AG09309 (cell line): ENCODE measurements at places on chromosomes 16 and 17.

DNA sequence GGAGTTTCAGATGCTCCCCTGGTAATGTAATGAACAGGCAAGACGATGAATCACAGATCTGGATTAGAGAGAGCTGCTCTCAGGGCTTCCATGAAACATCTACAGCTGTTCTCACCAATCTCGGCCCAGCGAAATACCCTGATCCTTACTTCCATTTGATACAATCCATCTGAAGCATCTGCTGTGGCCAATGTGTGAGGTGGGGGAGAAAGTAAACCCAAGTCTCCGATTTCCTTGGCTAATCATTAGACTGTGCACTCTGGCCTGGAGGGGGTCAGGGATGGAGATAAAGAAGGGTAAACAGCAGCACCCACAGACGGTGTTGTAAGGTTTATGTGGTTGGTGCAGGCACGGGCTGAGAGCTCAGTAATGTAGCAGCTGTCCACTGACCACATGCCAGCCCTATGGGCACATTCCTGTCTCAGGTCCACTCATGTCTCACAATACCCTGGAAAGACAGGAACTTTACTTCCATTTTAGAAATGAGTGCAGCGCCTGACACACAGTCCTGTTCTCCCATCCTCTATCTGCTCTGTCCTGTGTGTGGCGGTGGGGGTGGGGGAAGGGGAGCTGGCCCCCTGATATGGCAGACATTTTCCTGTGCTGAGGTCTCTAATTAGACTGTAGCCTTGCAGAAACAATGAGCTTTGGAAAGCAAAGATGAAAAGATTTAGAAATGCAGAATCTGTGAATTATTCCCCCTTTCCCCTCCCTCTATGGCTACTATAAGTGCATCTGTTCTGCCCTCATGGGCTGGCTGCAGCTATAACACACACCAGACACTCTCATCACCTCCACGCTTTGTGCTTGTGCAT, 48.3 kb upstream of the ERN1 start:
- no peak for DNase-seq

GRCh38 chr16:6616746-6617145, 715.9 kb upstream of the RBFOX1 start:
- DNase-seq: no peak

DNA sequence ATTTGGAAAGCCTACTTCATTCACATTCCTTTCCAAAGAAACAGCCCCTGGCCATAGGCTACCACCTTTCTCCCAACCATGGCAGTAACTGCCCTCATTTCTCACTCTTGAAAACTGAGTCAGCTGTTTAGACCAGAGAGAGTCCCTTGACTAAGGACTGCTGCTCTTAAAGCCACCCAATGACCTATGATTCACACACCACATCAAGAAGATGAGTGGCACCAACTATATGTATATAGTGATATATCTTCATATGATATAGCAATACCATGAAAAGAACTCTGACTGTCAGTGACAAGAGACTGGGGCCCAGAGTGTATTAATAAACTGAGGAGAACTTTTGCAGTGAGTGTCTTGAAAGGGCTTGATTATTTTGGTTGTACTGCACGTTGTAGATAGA, 404.5 kb upstream of the ASIC2 start:
- DNase-seq: no peak

- no peak for DNase-seq
These were observed 33.2 kb downstream of the METTL16 start for GRCh38 chr17:2478458-2478857.

DNA sequence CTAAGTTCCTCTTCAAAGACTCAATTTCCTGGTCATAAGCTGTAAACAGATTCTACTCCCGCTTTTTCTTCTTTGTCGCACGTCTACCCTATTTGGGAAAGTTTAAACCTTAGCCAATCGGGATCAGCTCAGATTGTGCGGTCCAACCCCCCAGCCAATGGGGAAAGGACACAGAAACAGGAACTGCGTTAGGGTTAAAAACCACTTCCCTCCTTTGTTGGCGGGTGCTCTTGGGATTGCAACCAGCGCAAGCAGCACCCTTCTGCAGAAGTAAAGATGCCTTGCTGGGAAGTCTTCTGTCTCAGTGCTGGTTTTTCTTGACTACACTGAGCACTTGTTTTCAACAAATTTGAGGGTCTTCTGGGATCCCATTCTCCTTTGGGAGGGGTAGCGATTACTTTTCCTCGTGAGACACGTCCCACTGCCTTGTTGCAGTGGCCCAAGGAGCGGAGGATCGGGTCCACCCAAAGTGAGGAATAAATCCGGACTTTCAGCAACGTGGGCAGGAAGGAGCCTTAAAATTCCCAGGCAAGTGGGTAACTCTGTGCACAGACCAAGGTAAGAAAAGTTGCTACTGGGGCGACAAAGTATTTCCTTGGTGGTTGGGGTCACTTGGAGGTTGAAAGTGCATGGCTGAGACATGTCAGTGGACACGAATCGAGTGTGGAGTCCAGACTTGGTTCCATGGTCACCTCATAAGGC, 1.0 kb upstream of the YPEL3 start:
- DNase-seq: no peak

DNA sequence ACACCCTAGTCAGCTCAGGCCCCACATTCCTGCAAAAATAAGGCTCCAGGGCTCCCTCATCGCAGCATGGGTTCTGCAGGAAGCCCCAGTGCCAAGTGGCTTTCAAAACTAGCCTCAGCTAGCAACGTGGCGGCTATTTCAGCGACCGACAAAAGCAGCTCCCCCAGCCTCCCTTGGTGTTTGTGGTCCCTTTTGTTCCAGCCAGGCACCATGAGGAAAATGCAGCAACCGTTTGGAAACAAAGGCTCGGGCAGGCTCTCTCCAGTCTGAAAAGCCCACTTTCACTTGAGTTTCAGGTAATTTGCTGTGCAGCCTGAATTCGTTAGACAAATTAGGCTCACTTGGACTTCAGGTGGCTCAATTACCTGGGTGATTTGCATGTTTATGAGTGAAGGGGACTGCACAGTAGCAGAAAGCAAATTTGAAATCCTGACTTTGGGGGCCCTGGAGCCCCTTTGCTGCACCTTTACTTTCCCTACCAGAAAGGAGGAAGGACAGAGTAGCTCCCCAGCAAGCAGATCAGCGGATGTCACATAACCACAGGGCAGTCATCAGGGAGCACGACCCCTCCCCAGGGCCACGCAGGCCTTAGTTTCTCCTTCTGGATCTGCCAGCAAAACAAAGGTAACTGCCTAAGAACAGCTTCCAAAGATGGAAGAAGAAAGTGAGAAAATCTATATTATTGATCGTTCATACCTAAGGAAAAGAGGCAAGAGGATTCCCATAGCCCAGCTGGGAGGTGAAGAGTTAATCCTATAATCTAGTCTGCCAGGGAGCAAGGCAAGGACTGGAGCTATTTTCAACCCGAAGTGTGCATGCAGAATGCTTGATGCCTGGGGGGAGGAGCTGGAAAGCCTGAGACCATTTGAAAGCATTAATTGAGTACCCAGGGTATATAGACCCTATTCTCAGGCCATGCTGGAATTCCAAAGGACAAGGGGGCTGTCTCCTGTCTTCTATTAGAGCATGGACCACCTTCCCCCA, 143.1 kb upstream of the SDK2 start:
- no peak for DNase-seq

- DNase-seq: no peak
These were observed 10.2 kb upstream of the BCAR1 start for GRCh38 chr16:75261590-75262078.

DNA sequence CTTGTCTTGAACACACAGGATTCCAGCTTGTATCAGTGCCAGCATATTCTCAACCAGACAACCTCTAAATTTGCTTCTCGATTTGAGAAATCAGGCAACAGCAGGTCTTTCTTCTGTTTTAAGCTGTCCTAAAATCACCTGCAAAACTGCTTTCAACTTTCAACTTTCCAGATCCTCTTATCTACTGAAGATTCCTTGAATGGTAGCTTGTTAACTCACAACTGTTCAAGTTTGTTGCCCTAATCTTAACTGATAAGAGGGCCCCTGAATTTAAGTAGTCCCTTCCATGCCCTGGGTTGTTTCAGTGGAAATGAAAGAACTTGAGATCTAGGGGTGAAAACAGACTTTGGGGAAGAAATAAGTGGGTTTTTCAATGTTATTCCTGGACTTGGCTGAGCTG, 57.2 kb downstream of the CHD9 start:
- DNase-seq: no peak

DNA sequence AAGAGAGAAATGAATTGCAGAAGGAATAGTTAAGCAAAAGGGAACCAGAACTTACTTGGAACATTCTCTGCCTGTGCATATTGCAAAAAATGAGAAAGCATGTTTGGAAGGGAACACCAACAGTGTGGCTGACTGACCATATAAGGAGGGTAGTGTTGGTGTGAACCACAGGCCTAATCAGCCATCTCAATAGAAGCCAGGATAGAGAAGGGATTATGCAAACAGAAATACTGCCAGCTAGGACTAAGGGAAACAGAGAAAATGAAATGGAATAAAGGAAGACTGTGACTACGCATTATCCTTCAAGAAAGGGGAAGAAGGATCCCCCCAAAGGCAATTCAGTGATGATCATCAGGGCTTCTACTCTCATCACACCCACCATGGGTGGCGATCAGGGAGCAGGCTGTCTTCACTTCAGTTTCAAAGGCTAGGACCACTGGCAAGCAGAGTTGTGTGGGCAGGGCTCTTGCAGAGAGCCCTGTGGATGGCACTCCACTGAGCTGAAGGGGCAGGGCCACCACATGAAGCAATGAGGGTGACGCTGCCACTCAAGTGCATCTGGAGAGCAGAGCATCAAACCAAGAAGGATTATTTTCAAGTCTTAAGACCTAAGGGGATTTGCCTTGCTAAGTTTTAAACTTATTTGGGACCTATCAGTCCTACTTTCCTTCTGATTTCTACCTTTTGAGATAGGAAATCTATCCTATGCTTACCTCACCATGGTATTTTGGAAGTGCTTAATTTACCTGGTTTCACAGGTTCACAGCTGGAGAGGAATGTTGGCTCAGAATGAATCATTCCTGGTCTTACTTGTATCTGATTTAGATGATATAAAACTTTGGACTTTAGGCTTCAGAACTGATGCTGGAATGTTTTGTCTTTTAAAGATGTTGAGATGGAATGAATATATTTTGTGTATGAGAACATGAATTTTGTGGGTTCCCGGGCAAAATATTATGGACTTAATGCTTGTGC, 140.5 kb downstream of the SSH2 start:
- no peak for DNase-seq

DNA sequence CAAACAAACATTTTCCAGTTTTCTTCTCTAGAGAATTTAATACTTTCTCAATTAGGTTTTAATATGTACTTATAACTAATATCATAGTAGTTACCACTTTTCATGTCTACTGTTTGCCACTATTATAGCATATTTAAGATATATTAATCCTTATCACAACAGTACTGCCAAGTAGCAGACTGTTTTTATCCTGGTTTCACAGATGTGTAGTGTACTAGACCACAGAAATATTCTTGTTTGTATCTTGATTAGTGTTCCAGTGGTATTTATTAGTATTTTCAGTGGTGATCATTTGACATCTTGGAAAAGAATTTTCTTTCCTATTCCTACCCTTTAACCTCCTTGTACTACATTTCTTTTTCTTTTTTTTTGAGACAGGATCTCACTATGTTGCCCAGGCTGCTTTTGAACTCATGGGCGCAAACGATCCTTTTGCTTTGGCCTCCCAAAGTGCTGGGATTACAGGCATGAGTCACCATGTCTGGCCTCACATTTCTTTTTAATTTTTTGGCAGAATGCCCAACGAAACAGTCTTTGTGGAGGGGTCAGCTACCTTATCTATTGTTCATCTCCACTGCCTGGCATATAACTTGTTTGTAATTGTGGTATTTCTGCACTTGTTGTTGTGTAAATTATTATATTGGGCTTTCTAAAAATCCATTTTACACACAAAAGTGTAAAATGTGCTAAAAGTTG, 27.2 kb downstream of the MAP2K4 start:
- no peak for DNase-seq

DNA sequence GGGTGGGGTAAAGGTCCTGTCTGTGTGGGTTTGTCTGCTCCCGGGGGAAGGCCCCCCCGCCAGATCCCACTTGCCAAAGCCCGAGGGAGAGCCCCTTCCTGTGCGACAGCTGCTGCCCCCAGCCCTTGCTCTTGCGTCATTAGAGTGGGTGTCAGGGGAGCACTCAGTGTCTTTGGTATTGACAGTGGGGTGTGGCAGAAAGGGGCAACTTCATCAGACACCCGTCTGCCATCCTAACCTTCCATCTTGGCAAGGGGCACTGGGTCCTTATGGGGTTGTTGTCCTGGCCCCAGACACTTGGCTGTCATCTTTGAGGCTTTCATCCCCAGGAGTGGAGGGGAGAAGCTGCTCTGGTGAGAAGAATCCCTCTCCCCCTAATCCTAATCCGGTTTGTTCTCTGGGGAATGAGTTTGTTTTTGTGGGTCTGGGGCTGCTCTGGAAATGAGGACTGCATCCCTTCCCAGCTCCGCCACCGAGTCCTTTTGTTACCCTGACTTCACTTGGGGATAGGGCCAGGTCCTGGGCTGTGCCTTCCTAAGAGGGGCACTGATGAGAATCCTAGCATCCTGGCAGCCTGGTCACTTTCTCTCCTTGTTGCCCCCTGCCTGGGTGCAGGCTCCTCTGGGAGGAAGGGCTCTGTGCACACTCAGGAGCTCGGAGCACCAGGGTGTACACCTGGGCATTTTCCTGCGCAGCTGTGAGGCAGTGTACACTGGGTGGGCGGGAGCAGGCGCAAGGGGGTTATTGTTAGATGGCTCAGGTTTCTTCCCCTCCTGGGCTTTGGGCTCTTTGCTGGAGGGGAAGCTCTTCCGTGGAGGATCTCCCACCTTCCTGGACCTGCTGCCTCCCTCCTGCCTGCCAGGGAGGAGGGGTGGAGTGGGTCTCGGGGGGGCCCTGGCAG, 21.1 kb downstream of the GJD3 start:
- DNase-seq: no peak

DNA sequence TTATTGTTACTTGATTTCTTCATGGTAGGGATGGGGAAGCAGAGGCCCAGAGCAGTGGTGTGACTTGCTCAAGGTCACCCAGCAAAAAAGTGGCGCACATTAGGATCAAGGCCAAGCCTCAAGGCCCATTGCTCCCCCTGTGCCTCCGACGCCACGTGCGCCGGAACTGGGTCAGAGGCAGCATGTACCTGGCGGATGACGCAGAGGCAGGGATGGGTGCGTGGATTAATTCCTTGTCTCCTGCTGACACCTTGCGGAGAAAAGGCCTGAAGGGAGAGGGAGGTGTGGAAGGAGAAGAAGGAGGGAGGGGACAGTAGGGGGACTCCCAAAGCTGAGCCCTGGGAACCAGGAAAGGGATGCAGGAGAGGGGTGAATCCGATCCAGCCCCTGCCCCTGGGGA, 18.5 kb downstream of the SBK1 start:
- DNase-seq: no peak

GRCh38 chr17:66549731-66550207, 247.4 kb downstream of the PRKCA start:
- DNase-seq: peak; percentile 92
